DMS53 (cell line): ENCODE measurements at places on chromosomes 12 and 14.

GRCh38 chr12:30447061-30447750 lies 248.5 kb downstream of the IPO8 start:
- peak; percentile 39 for DNase-seq

DNA sequence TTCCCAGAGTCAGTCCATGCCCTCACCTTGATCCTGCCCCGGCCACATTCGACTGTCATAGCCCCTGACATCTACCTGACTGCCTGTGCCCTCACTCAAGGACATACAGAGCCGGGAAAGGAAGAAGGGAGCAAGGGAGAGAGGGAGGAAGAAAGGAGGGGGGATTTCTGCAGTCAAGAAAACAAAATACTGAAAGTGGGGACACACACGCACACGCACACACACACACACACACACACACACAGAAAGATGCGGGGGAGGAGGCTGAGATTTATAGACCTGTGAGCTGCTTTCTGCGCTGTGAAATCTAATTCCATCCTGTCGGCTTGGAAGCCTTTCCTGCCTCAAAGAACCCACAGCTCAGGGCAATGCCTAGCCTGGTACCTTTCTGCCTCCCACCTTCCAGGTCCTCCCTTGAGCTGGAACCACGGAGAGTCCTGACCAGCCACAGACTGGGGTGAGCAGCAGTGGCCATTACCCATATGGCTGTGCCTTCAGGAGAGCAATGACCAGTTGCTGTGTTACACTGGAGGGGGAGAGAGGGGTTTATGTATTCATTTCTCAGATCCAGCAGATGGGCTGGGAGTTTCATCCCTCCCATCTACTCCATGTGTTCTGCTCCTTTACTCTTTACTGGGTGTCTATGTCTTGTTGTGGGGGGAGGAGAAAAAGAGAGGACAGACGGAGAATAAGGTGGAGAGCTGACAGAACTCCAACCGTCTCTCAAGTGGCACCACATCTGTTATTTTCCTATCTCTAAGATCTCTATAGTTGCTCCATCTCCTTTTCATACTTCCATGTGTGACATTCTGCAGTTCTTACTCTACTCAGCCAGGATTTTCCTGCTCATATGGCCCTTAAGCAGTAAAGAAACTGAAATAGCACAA lies 12.9 kb downstream of the C14orf93 start:
- DNase-seq = no peak

DNA sequence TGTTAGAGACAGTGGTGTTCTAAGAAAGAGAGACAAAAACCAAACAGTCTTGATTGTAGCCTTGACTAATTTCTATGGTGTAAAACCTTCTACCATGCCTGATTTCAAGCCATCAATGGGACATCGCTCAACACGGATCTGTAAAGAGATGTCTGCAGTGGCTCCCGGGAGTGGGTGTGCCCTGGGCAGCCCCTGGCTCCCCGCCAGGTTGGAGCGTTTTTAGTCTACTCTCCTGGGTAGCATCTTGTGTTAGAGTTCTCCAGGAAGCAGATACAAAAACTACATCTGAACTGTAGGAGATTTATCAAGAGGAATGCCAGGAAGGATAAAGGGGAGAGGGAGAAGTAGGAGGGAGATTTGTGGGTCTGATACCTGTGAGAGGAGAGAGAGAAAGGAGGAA lies 1212.9 kb downstream of the BCL11B start:
- DNase-seq = no peak

GRCh38 chr12:64256166-64256800 lies 34.2 kb upstream of the KICS2 start:
- peak; percentile 88 for DNase-seq
